ENCODE measurements at places on chromosomes 16 and 17.

DNA sequence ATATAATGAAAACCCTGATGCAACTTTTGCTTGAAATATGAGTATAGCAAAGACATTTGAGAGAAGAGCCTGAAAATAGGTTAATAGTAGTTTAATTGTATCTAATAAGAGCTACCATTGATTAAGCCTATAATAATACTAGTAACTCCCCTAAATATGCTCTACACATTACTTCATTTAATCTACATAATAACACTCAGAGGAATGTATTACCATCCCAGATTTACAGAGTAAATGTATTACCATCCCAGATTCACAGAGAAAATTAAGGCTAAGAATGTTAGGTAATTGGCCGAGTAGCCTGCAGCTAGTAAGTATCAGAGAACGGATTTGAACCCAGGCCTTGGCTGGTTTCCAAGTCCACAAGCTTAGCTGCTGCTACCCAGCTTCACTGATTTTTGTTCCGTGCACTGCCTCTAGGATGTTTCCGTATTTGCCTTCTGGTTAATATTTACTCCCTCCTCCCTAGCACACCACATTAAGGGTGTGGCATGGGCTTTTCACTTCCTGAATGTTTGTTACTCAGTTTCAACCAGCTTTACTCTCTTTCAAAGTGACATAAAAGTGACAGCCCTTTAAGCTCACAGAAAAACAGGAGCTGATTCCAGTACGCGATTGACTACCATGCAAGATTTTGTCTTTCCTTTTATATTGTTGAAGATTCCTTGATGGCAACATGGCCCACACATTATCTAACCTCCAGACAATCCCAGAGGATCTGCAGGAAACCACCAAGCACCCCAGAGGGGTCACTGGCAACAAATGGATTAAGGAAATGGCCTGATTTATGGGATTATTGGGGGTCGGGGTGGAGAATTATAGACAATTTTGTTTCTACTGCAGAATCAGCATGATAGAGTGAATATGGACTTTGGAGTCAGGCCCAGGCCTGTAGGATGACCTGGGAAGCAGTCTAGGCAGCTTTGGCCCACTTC, 26.7 kb upstream of the TOX3 start:
- no peak for DNase-seq

DNA sequence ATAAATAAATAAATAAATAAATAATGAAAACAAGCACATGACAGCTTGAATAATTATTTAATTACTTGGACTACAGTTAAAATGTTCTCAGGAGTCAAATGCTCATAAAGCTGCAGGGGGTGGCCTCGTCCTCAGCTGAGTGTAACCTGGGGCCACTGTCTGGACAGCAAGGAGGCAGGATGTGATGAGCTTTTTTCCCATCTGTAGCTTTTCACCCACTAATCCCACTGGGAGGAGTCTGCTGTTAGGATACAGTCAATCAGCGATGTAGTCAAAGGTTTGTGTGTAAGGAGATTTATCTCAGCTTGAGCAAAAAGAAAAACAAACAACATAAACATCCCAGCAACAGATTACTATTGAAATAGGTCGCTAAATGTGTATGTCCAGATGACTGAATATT, 22.5 kb downstream of the ZCCHC14 start:
- no peak for DNase-seq

GRCh38 chr16:74320707-74321106, 24.1 kb downstream of the PSMD7 start:
- no peak for DNase-seq

GRCh38 chr16:10569621-10570020, 10.8 kb downstream of the EMP2 start:
- DNase-seq = no peak

DNA sequence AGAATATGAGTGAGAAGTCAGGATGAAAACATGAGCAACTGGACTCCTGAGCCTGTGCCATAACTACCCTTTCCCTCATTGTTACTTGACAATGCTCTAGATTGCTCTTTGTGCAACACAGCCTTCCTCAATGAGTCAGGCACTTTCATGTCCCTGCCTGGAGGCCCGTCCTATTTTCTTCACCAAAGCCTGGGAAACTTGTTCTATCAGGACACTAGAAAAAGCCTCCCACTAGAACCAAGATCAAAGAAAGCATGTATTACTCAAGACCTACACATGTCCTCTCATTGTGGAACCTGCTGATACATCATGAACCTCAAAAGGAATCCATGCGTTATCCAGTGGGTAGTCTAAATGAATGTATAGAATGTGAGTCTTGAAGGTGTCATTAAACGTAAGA, 624.5 kb downstream of the TOX3 start:
- DNase-seq = no peak

DNA sequence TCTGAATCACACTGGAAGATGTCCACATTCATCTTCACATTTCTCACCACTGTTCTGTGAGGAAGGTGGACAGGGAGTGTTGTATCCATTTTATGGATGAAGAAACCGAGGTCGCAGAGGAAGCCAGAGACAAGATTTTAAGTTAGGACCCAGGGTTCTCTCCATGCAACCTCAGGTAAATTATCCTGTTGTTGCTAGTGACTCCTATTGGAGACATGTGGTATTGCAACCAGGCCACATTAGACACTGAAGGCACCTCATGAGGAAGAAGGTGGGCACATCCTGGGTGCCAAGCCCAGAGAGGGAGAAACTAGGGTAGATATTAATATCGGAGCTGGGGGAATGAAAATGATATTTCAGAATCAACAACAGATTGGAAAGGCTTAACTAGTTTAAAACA, 8.5 kb upstream of the WNT9B start:
- DNase-seq = no peak

- no peak for DNase-seq
Measured at GRCh38 chr17:17783825-17784656, 52.7 kb downstream of the SREBF1 start.

GRCh38 chr17:73271072-73271471, 9.4 kb upstream of the CPSF4L start:
- no peak for DNase-seq

- DNase-seq = no peak
Measured at GRCh38 chr17:69607162-69607834, 192.8 kb downstream of the MAP2K6 start.

- DNase-seq = no peak
Measured at GRCh38 chr17:69015631-69016030, 45.1 kb downstream of the ABCA9 start.

DNA sequence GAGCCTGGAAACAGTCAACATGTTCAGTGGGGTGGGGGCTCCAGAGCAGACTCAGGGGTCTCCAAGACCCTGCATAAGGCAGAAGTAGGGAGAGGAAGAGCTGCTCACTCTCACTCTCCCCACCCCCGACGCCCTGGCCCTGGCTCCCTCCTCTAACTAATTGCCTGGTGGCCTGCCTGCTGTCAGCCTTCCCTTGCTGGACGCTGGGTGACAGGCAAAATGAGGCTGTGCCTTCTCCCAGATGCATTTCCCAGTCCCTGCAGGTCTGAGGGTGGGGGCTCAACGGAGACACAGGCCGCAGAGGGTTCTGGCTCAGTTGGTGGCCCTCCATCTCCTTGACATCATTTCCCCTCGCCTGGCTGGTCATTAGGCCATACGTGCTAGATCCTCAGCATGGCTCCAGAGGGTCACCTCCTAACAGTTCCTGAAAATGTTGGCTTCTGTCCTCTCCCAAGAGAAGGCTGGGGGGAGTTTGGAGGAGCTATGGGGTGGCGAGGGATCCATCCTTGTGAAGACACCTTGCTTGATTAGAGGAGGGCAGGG, 1.4 kb downstream of the FMNL1 start:
- no peak for DNase-seq

- no peak for DNase-seq
Measured at GRCh38 chr17:7313890-7314718, 1.1 kb downstream of the GPS2 start.

- no peak for DNase-seq
Measured at GRCh38 chr17:63696381-63696961, 3.5 kb downstream of the LIMD2 start.

- no peak for DNase-seq
Measured at GRCh38 chr17:39631403-39631802, 4.7 kb downstream of the PPP1R1B start.

DNA sequence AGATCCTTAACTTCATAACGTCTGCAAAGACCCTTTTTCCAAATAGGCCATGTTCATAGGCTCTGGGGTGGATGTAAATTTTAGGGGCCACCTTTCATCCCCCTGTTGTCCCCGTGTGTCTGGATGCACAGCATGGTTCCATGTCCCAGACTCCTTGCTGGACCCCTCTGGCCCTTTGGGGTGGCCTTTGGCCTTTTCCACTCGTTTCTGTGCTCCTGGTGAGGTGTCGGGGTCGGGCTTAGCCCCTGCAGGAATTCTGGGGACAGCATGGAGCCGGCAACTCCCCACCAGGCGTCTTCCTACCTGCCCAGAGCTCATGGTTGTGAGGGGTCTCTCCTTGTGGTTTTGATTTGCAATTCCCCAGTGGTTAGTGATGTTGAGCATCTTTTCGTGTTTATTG, 183.5 kb downstream of the SEC14L1 start:
- DNase-seq = no peak

DNA sequence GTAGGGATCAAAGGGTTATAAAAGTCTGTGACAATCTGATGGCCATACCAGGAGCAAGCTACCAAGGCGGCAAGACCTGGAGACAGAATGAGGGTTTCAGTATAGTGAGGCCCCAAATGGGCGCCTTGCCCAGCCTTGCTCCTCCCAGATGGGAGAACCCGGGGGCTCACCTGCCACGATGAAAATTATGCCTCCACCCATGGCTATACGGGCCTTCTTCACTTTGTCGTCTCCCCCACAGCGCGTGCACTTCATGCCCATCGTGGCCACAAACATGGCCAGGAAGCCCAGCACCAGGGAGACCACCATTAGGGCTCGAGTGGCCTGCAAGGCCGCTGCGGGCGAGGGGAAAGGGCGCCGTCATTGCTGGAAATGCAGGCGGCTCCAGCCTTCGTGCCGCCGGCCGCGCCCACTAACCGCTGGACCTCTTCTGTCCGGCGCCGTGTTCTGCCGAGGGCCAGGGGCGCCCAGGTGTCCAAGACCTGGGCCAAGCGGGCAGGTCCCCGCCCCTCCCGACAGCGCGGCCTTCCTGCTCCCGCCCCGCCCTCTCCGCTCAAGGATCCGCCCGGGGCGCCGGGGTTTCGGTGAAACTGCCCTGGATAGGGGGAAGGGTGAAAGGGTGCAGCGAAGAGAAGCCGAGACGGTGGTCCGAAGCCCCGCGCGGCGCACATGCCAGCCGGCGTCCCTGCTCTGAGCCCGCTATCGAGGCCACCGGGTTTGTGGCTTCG, 1.5 kb downstream of the CLDN7 start:
- no peak for DNase-seq

- DNase-seq = no peak
Measured at GRCh38 chr16:56617212-56618085, 8.1 kb upstream of the MT1E start.

GRCh38 chr17:27766438-27766837, 33.9 kb downstream of the NOS2 start:
- DNase-seq = no peak

- no peak for DNase-seq
Measured at GRCh38 chr17:13601776-13602551, at the start of gene HS3ST3A1. Gene HS3ST3A1, minus strand, starts transcription at chr17:13601929. Its CDS starts 800 bp downstream, at chr17:13601129.
